Lung (tissue), 17 donors: ENCODE measurements at places on chromosomes 2 and 18. TPM values are rescaled to one million over a fixed set of nuclear protein-coding genes. Genes with fewer than 3 reads are reported as not detected.

DNA sequence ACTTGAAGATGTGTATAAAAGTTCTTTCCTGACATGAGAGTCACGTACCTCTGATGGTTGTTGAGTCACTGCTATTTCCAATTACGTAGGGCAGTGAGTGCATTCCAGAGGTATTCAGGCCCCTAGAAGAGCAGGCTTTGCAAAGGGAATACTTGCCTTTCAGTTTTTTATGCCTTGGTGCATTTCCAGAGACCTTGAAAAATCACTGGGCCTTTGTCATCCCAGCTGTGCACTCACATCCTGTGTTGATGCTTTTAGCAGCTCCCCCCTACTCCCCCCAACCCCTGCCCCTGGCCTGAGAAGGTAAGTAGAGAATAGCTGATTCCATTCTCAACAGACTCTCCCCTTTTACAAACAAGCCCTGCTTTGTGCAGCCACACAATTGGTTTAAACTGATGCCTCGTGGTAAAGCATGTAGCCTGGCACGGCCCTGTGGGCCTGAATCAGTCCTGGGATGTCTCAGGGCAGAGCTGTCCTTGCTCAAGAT is 174.2 kb downstream of the PRPF40A start:
- no peaks in the 10 kb centered on the region for H3K27me3 ChIP-seq
- peak overlapping the region; percentile 72 for H3K27ac ChIP-seq
- peaks cover 1% of the 10 kb centered on the region for H3K36me3 ChIP-seq
- DNase-seq = peak; percentile 66
- peaks cover 6% of the 10 kb centered on the region for H3K4me1 ChIP-seq

The AMER3 gene
- total RNA-seq = 0.09 TPM

DNA sequence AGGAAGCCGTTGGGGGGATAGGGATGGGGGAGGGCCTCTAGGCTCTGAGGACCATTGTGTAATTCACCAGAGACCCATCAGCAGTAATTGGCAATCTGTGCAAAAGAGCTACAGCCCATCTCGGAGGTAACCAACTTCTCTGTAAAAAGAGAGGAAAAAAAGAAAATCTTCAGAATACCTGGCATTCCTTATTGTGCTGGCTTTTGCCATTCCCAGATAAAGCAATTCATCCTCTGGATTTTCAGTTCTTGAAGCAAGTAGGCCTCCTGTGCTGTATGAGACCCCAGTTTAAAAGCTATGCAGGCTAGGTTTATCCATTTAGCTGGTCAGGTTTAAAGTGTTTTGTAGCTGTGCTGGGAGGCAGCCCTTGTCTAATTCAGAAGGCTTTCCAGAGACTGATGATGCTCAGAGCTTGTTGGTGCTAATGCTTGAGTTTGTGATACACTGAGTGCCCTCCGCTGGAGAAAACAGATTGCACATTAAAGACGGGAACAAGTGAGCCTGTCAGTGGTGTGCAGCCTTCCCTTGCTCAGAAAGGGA is at the start of gene LRRTM4:
LRRTM4 (minus strand) TSS at position 446 of the 540 bp plus-strand sequence.
- H3K27me3 ChIP-seq = no peaks in the 10 kb centered on the region
- no peak within 1 kb of the TSS for H3K27ac ChIP-seq
- DNase-seq = peak; percentile 82
- no peak within 1 kb of the TSS for H3K4me3 ChIP-seq
- no peaks in the 10 kb centered on the region for H3K36me3 ChIP-seq

DNA sequence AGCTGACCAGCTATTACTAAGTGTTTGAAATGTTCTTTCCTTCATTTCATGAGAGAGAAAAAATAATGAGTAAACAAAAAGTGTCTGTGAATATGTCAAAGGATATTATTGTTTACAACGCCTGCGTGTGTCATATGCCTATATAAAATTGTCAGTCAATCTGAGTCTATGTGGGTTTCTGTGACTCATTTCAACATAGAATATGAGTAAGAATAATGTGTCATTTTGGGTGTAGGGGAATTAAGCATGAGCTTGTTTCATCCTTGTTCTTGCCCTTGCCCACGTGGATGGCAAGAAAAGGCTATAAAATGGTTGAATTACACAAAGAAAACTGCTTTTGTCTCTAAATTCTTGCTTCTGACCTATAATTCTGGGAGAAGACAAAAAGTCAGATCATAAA is 466.0 kb downstream of the PTH2R start:
- H3K27ac ChIP-seq = no peak overlapping the region
- H3K4me3 ChIP-seq = no peak overlapping the region
- H3K4me1 ChIP-seq = no peaks in the 10 kb centered on the region

- H3K4me1 ChIP-seq = no peaks in the 10 kb centered on the region
- no peaks in the 10 kb centered on the region for H3K36me3 ChIP-seq
- no peak for DNase-seq
- no peak overlapping the region for H3K27ac ChIP-seq
- H3K27me3 ChIP-seq = no peaks in the 10 kb centered on the region
Observed at GRCh38 chr2:174717916-174718315, 46.4 kb downstream of the CHRNA1 start.

DNA sequence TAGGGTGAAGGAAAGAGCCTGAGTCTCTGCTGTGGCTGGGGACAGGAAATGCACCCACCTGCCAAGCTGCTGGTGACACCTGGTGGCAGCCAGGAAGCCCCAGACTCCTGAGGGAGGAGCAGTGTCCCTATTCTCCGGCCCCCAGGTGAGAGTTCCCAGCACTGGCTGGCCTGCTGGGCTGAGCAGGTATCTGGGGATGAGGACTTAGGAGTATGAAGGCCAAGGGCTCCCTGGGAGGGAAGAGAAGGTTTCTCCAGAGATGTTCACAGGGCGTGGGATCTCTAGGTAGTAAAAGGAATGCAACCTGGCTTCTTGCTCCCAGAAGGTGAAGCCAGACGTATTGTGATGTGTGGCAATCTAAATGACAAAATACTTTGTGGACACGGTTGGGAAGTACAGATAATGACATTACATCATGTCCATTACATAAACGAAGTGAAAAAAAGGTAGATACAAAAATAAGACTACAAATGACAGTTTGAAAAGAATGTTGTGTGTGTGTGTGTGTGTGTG is 75.8 kb upstream of the SLC1A4 start:
- H3K4me3 ChIP-seq = no peak overlapping the region
- no peaks in the 10 kb centered on the region for H3K36me3 ChIP-seq
- DNase-seq = no peak
- no peak overlapping the region for H3K27ac ChIP-seq
- no peaks in the 10 kb centered on the region for H3K27me3 ChIP-seq

The KCNG2 gene
- total RNA-seq = 0.80 TPM

DNA sequence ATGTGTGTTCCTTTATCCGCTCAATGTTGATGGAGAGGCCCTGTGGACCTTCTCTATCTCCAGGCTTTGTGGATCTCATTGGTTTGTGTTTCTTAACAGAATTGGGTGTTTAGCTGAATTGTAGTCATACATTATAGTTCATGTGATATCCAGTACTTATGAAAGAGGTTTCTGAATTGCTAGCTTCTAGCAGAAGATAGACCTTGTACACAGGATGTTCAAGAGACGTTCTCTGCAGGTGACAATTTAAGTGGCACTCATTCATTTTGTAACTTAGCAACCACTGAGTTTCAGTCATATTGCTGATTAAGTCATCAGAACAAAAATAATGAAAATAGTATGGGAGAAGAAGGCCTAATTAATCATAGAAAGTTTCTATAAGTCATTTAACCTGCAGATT is 279.2 kb downstream of the ALPK2 start:
- DNase-seq = no peak

The OR6B2 gene
- total RNA-seq = not detected

- H3K4me3 ChIP-seq = no peak overlapping the region
- H3K36me3 ChIP-seq = no peaks in the 10 kb centered on the region
- no peak overlapping the region for H3K27ac ChIP-seq
- H3K4me1 ChIP-seq = no peaks in the 10 kb centered on the region
Observed at GRCh38 chr18:5073026-5073944, 123.8 kb downstream of the AKAIN1 start.

DNA sequence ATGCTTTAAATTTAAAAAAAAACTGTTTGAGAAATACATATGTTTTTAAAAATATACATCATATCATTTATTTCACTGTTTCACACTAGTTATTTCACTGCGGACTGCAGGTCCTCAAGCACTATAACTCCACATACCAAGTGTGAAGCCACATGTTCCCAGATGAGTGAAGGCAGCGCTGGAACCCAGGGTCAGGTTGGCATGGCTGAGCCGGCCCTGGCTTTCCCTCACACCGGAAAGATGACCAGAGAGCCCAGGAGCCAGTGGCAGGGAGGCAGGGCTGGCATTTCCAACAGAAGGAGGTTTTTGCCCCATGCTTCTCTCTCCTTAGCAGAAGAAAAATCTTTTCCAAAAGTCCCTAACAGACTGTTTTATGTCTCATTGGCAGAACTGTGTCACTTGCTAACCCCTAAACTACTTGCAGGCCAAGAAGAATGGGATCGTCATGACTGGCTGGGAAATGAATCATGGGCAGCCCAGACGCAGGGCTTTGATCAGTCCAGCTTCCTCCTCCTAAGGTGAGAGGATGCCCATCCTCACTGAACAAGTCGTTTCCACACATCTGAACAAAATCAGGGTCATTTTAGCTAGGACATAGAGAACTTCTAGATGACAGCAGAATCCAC is 287.6 kb upstream of the HNRNPA3 start:
- no peak overlapping the region for H3K27ac ChIP-seq
- no peaks in the 10 kb centered on the region for H3K27me3 ChIP-seq
- no peaks in the 10 kb centered on the region for H3K4me1 ChIP-seq
- H3K36me3 ChIP-seq = no peaks in the 10 kb centered on the region
- DNase-seq = no peak
- no peak overlapping the region for H3K4me3 ChIP-seq
